ENCODE measurements at places on chromosomes 4 and X. TPM values are rescaled to one million over a fixed set of nuclear protein-coding genes. Genes with fewer than 3 reads are reported as not detected.

- ATAC-seq = no peak
Measured at GRCh38 chr4:30789219-30789671, 69.1 kb downstream of the PCDH7 start.

GRCh38 chrX:52363247-52363883 lies 5.5 kb upstream of the XAGE2 start:
- no peak for ATAC-seq

DNA sequence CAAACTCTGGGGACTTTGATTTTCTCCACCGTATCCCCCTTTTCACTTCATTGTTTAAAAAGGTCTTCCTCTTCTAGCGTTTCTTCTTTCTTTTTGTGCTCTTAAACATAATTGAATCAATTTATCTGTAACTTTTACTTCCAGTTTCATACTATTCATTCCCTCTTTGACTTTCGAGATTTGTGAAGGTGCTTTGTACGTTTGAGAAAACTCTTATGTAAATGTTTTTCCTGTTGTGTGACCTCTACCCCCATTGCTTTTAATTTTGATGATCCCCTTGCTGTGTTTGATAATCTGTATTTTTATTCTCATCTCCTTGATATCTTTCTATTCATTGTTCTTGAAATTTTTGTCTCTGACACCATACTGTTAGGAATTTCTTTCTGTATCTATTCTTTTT lies 4.8 kb downstream of the USP38 start:
- ATAC-seq = no peak

GRCh38 chrX:108736509-108737479 lies at the start of gene IRS4:
Gene IRS4 (minus strand): TSS chrX:108736563.
- ATAC-seq = peak; percentile 65

DNA sequence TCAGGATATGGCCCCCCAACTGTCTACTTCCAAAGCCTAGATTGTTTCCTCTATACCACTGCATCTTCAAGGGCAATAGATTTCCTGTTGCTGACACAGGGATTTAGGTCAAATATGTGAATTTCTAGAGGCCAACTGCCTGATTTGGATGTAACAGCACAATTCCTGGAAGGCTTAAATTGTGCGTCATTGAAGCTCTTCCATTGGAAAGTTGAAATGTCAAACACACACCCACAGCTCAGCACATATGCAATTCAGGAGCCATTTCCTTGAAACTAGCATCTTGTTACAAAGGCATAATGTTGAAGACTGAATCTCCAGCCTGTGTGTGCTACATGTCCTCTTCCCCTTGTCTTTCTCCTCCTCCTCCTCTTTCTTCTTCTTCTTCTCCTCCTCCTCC lies 158.6 kb downstream of the STK32B start:
- ATAC-seq = no peak

- no peak for ATAC-seq
Measured at GRCh38 chrX:38627683-38628082, 66.3 kb downstream of the TSPAN7 start.

The EDA gene
- 8.7 TPM for total RNA-seq
